Panc1 (cell line): ENCODE measurements at places on chromosomes 2 and 18. TPM values are rescaled to one million over a fixed set of nuclear protein-coding genes. Genes with fewer than 3 reads are reported as not detected.

- H3K27me3 ChIP-seq = no peaks in the 10 kb centered on the region
- no peak overlapping the region for H3K4me3 ChIP-seq
- no peaks in the 10 kb centered on the region for H3K4me1 ChIP-seq
- no peak for DNase-seq
- H3K27ac ChIP-seq = no peak overlapping the region
- no peaks in the 10 kb centered on the region for H3K36me3 ChIP-seq
These were observed 439.2 kb downstream of the SETBP1 start for GRCh38 chr18:45119876-45120275.

Gene L3MBTL4
- 0.87 TPM for total RNA-seq

Gene AQP12B
- total RNA-seq = not detected

DNA sequence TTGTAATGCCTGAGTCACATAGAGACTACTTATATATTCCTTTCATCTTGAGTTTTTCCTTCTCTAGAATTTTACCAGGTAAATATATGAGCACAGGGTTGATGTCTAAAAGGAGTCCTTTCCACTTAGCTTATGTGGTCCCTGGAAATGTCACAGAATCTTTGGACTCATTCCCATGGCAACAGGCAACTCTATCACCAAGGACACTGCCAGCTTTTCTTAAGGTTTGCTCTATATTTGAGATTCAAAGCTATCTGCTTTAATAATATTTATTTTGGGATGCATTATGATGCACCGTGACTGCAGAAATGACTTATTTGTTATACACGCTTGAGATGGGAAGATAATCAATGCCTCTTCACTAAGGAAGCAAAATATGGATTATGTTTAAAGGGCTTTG is 363.0 kb downstream of the PLCL1 start:
- H3K36me3 ChIP-seq = no peaks in the 10 kb centered on the region
- DNase-seq = no peak
- no peak overlapping the region for H3K4me3 ChIP-seq
- H3K4me1 ChIP-seq = no peaks in the 10 kb centered on the region

Gene INPP5D
- 0.39 TPM for total RNA-seq

DNA sequence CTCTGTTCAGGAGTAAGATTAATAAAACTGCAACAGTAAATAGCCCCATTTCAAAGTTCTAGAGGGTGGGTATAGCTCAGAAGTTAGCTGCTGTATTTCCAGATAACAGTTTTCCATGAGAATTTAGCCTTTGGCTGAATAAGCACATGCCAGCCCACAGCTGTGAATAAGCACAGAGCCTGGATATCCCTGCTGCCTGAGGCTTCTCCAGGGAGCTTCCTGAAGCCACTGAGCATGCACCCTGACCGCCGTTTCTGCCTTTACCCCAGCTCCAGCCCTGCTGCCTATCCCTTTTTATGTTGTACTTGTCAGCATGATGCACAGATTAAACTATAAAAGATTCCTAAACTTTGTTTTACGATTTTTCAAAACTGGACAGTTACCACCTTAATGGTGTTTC is 85.3 kb downstream of the FEZ2 start:
- no peak overlapping the region for H3K4me3 ChIP-seq
- no peaks in the 10 kb centered on the region for H3K27me3 ChIP-seq
- H3K4me1 ChIP-seq = no peaks in the 10 kb centered on the region
- peaks cover 83% of the 10 kb centered on the region for H3K36me3 ChIP-seq
- peak overlapping the region; percentile 21; the same call in 1 of the 2 replicates for H3K27ac ChIP-seq

GRCh38 chr2:214203744-214204289 is 207.0 kb upstream of the VWC2L start:
- H3K36me3 ChIP-seq = no peaks in the 10 kb centered on the region
- no peaks in the 10 kb centered on the region for H3K4me1 ChIP-seq
- no peak overlapping the region for H3K4me3 ChIP-seq
- H3K27me3 ChIP-seq = no peaks in the 10 kb centered on the region
- no peak overlapping the region for H3K27ac ChIP-seq
- DNase-seq = no peak

- DNase-seq = no peak
- peak overlapping the region; percentile 16; the same call in 1 of the 2 replicates for H3K4me3 ChIP-seq
- peak overlapping the region; percentile 81 for H3K27ac ChIP-seq
- H3K4me1 ChIP-seq = peaks cover 27% of the 10 kb centered on the region
These were observed 15.3 kb upstream of the TXNDC2 start for GRCh38 chr18:9870431-9871008.

Gene MAP4K4
- 68.5 TPM for total RNA-seq

Gene MC4R
- not detected for total RNA-seq

DNA sequence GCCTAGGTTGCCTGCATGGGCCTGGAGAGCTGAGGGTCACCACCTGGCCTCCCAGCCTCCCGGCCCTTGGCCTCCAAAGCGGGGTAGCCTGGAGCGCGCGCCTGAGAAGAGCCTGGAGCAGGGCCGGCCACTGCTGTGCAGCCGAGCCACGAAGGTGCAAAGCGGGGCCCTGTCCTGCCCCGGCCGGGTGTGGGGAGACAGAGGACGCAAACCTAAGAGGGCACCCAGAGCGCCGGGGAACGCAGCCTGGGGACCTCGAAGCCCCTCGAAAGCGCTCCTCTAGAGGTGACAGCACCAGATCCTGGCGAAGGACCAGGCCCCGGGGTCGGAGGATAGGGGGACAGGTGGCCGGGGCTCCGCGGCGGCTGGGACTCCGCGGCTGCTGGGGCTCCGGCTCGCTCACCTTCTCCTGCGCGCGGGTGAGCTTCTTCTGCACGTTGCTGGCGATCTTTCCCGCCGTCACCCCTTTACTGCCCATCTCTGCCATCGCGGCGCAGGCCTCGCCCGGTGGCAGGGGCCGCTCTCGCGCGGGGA is 430 bp downstream of the BIN1 start:
- H3K4me1 ChIP-seq = peaks cover 22% of the 10 kb centered on the region
- no peaks in the 10 kb centered on the region for H3K27me3 ChIP-seq
- peak overlapping the region; percentile 72 for H3K4me3 ChIP-seq
- no peak for DNase-seq

Gene CDH20
- total RNA-seq = not detected

Gene COL4A4
- total RNA-seq = 0.13 TPM

Gene RNASEH1
- 43.7 TPM for total RNA-seq

Gene DES
- total RNA-seq = 0.69 TPM

- no peaks in the 10 kb centered on the region for H3K36me3 ChIP-seq
- no peak for DNase-seq
- peak overlapping the region; percentile 99 for H3K27ac ChIP-seq
- H3K27me3 ChIP-seq = no peaks in the 10 kb centered on the region
- H3K4me1 ChIP-seq = peaks cover 65% of the 10 kb centered on the region
- no peak overlapping the region for H3K4me3 ChIP-seq
These were observed 41.2 kb upstream of the HNRNPA3 start for GRCh38 chr2:177171418-177171865.

- H3K27ac ChIP-seq = no peak overlapping the region
- H3K27me3 ChIP-seq = no peaks in the 10 kb centered on the region
- DNase-seq = no peak
- H3K4me1 ChIP-seq = no peaks in the 10 kb centered on the region
- H3K4me3 ChIP-seq = no peak overlapping the region
These were observed 44.2 kb upstream of the VPS54 start for GRCh38 chr2:64063454-64063853.

- no peak for DNase-seq
- H3K27ac ChIP-seq = no peak overlapping the region
- H3K36me3 ChIP-seq = no peaks in the 10 kb centered on the region
These were observed 261.5 kb downstream of the MYCN start for GRCh38 chr2:16201848-16202247.

- no peaks in the 10 kb centered on the region for H3K27me3 ChIP-seq
- H3K4me1 ChIP-seq = no peaks in the 10 kb centered on the region
- no peaks in the 10 kb centered on the region for H3K36me3 ChIP-seq
- no peak overlapping the region for H3K27ac ChIP-seq
These were observed 42.8 kb upstream of the SGPP2 start for GRCh38 chr2:222381566-222381965.

Gene IL18RAP
- not detected for total RNA-seq

GRCh38 chr2:49755777-49756176 is 601.5 kb upstream of the FSHR start:
- no peak for DNase-seq
- H3K36me3 ChIP-seq = no peaks in the 10 kb centered on the region
- no peaks in the 10 kb centered on the region for H3K27me3 ChIP-seq
- no peaks in the 10 kb centered on the region for H3K4me1 ChIP-seq
- H3K27ac ChIP-seq = no peak overlapping the region
- no peak overlapping the region for H3K4me3 ChIP-seq

DNA sequence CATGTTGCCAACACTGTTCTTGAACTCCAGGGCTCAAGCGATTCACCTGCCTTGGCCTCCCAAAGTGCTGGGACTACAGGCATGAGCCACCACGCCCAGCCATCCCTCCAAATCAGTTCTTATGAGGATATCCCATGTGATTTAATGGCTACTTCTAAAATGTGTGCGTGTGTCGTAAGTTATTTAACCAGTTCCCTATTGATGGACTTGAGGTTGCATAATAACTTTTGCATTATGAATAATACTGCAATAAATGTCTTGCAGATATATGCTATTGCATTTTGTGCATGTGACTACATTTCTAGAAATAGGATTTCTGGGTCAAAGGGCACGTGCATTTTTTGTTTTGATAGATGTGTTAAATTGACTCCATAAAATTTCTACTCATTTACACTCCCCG is 19.0 kb downstream of the DIPK1C start:
- no peaks in the 10 kb centered on the region for H3K4me1 ChIP-seq
- no peak for DNase-seq

GRCh38 chr2:16055848-16056580 is 115.7 kb downstream of the MYCN start:
- H3K36me3 ChIP-seq = no peaks in the 10 kb centered on the region
- no peak overlapping the region for H3K4me3 ChIP-seq
- H3K4me1 ChIP-seq = no peaks in the 10 kb centered on the region

Gene REG3A
- not detected for total RNA-seq

Gene CROCC2
- total RNA-seq = 0.23 TPM

Gene LIMS1
- total RNA-seq = 101 TPM

GRCh38 chr2:2324565-2325101 is 6.4 kb downstream of the MYT1L start:
- H3K4me3 ChIP-seq = no peak overlapping the region
- no peaks in the 10 kb centered on the region for H3K4me1 ChIP-seq
- DNase-seq = no peak
- H3K27me3 ChIP-seq = peaks cover 10% of the 10 kb centered on the region
- H3K27ac ChIP-seq = no peak overlapping the region
- H3K36me3 ChIP-seq = no peaks in the 10 kb centered on the region

GRCh38 chr2:196205011-196205766 is 33.8 kb upstream of the STK17B start:
- no peak overlapping the region for H3K27ac ChIP-seq
- H3K27me3 ChIP-seq = no peaks in the 10 kb centered on the region
- H3K4me1 ChIP-seq = no peaks in the 10 kb centered on the region
- no peak for DNase-seq

Gene SCN9A
- total RNA-seq = 0.10 TPM

DNA sequence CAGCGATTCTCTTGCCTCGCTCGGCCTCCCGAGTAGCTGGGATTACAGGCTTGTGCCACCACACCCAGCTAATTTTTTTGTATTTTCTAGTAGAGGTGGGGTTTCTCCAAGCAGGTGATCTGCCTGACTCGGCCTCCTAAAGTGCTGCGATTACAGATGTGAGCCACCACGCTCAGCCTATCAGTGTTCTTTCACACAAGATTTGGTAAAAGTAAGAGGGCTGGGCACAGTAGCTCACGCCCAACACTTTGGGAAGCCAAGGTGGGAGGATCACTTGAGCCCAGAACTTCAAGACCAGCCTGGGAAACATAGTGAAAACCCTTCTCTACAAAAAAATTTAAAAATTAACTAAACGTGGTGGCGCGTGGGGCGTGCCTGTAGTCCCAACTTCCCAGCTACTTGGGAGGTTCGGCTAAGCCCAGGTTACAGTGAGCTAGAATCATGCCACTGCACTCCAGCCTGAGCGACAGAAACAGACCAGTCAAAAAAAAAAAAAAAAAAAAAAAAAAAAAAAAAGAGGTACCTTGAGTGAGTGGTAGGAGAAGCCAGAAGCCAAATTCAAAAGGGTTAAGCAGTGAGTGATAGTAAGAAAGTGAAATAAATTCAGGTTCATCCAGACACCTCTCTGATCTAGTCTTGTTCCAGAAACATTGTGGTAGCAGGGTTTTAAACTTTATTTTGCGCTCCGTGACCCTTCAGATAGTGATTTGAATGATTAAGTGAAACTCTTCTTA is 981 bp downstream of the MRPL53 start:
- no peak for DNase-seq
- peaks cover 3% of the 10 kb centered on the region; the same call in 1 of the 2 replicates for H3K36me3 ChIP-seq
- peaks cover 2% of the 10 kb centered on the region; the same call in 1 of the 2 replicates for H3K4me1 ChIP-seq
- no peaks in the 10 kb centered on the region for H3K27me3 ChIP-seq

Gene YIPF4
- 45.9 TPM for total RNA-seq

GRCh38 chr18:76364282-76365259 is 130.5 kb downstream of the ZNF516 start:
- H3K4me1 ChIP-seq = no peaks in the 10 kb centered on the region
- H3K36me3 ChIP-seq = no peaks in the 10 kb centered on the region
- no peak overlapping the region for H3K27ac ChIP-seq
- H3K27me3 ChIP-seq = no peaks in the 10 kb centered on the region
- no peak overlapping the region for H3K4me3 ChIP-seq

Gene C2orf78
- not detected for total RNA-seq

Gene CHST9
- 0.05 TPM for total RNA-seq

Gene DLX2
- 4.4 TPM for total RNA-seq

Gene GLI2
- 6.2 TPM for total RNA-seq

- DNase-seq = peak; percentile 78
- no peaks in the 10 kb centered on the region for H3K27me3 ChIP-seq
- H3K27ac ChIP-seq = peak overlapping the region; percentile 36; the same call in 1 of the 2 replicates
- no peaks in the 10 kb centered on the region for H3K36me3 ChIP-seq
- H3K4me3 ChIP-seq = no peak overlapping the region
These were observed 73.0 kb upstream of the TMEM17 start for GRCh38 chr2:62578803-62579640.

Gene SNORC
- total RNA-seq = 6.8 TPM

DNA sequence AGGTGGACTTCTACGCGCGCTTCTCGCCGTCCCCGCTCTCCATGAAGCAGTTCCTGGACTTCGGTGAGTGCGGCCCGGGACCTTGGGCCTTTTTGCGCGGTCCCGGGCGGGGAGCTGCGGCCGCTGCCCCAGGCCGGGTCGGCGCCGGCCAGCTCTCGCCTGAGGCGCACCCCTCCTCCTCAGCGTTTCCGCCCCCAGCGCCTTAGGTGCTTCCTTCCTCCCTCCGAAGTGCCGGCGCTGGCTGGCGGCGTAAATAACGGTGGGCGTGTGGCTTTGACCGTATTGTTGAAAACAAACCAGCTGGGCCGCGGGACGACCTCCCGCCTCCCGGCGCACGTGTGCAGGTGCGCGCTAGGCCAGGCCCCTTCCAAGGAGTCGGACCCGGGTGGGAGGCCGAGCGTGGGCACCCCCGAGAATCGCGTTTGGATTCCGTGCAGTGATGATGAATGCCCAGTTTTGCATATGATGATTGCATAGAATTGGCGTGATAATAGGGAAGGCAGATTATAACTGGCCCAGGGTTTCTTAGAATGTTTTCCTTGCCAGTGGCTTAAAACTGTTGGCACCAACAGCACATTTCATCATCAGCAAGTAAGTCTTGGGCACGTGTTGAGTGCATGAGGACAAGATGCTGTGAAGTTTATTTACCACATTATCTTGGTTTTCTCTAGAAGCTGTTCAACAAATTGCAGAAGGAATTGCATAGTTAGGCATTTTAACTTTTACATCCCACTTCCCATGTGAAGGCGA is 569 bp downstream of the PDK1 start:
- peak overlapping the region; percentile 63 for H3K27ac ChIP-seq
- H3K27me3 ChIP-seq = no peaks in the 10 kb centered on the region
- no peak for DNase-seq
- H3K36me3 ChIP-seq = no peaks in the 10 kb centered on the region; the same call in 1 of the 2 replicates
- H3K4me3 ChIP-seq = peak overlapping the region; percentile 91
